ENCODE measurements at places on chromosomes 2 and 18.

DNA sequence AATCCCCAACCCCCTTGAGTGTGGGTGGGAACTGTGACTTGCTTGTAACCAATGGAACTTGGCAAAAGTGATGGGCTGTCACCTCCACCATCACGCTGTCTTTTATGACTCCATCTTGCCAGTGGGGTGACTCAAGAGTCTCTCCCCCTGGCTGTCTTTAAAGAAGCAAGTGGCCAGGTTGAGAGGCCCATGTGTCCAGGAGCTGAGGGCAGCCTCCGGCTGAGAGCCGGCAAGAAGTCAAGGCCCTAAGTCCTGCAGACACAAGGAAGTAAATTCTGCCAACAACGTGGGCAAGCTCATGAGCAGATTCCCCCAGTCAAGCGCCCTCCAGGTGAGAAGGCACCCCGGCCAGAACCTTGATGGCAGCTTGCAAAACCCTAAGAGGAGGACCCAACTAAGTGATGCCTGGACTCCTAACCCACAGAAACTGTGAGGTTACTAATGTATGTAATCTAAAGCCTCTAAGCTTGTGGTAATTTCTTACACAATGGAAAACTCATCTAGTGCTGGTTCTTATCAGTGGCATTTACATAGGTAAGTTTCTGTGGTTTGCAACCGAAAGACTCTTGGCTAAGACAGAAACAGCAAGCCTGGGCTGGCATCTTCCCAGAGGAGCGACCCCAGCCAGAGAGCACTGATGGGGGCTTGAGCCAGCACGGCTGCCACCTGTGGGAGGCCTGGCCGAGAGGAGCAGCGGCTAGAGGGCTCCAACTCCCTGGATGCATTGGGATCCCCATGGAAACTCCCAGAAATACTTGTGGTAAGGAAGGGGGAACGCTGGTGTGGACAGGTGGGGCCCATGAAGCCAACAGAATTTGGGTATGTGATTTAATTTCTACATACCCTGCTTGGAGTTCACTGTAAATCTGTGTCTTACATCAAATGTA lies 49.3 kb downstream of the CIB4 start:
- DNase-seq = no peak

- no peak for DNase-seq
These were observed 145.0 kb downstream of the ZNF407 start for GRCh38 chr18:74742573-74743243.

GRCh38 chr18:78672862-78673446 lies 306.7 kb upstream of the SALL3 start:
- no peak for DNase-seq

DNA sequence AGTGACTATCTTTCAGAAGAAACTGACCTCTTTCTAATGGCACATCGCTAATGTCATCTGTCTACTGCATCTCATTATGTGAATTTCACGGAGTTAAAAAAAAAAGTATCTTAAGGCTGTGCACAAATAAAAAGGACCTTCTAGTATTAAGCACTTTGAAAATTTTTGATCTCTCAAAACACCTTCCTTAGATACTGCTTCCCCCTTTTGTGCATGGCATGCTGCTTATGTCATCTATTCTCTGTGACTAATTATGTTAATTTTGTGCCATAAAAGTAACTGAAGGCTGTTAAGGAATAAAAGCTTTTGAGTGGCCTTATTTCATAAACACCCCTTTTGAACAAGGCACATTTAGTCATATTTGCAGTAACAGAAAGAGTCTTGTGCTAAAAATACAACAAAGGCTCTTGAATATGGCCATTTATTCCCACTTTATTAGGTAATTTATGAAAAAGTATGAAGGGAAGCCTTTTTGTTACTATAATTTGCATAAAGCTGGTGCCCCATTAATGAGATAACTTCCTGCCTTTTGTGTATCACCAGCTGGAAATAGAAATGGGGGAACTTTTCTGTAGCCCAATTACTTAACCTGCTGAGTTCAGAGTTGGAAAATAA lies 1412.0 kb upstream of the ZEB2 start:
- no peak for DNase-seq

DNA sequence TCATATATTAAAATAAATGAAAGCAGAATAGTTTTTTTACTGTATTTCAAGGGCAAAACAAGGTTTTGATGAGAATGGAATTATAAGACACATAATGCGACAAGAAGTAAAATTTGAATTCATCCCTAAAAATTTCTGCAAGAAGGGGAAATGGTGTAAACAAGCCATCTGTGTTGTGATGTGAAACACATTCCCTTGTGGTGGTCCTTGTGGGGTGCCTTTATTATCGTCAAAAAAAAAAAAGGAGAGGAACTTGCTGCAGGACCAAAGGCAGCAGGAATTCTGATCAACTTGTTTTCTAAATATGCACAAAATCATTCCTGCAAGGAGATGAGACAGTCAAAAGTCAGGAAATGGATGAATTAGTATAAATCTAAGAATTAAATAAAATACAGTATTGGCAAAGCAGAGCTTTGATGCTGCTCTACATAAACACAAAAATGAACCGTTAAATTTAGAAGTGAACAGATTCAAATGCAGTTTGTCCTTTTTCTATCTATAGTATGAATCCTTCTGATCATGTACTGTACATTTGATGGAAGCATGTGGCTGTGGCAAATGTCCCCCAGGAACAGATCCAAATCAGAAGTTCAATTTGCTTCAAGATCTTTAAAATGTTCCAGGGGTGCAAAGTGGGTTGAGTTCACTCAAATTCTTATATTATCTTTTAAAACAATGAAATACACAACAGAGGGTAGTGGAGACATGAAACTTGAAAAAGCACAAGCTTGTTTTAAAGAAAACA lies 818.8 kb downstream of the PLCL1 start:
- no peak for DNase-seq

DNA sequence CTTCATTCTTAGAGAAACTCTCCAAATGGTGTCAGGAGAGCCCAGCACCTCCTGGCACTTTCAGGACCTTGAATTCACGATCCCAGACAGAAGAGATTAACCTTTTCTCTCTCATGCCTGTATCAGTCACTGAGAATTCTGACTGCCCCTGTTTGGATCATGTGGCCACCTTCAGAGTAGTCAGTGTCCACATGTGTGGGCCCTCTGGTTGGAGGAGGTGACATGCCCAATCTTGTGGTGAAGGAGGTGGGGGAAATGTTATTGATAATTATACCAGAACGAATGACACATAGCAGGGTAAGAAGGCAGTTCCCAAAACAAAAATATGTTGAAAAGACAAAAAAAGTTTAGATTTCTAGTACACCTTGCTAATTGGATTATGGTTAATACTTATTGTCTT lies 31.7 kb downstream of the UBXN4 start:
- DNase-seq = no peak

DNA sequence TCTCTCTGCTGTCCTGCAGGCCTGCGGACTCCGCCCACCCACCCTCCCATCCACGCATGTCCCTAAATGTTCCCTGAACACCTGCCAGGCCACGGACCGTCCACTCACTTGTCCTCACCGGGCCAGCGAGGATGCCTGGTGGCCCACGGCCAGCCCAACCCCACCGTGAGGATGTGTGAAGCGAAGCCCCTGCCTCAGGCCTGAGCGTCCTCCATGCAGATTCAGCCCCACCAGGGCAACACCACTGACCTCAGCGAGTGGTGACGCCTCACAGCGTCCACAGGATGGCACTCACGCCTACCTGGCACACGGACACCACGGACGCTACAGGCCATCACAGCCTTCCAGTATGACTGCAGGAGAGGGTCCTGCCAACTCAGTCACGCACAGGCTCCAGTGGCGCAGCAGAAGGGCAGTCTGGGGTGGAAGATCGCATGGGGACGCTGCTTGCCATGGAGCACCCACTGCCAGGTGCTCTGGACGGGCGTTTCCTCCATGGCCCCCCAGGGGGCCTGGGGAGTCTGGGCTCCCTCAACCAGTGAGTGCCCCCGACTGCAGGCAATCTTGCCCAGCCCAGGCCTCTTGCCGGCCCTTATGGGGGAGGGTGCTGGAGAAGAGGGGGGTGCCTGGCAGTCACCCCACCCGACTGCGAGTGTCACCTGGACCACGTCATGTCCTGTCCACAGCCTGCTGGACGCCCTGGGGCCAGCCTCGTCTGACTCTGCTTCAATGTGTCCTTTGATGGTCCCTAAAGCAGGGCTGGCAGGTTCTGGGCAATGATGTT lies 25.4 kb downstream of the HDAC4 start:
- DNase-seq = no peak

DNA sequence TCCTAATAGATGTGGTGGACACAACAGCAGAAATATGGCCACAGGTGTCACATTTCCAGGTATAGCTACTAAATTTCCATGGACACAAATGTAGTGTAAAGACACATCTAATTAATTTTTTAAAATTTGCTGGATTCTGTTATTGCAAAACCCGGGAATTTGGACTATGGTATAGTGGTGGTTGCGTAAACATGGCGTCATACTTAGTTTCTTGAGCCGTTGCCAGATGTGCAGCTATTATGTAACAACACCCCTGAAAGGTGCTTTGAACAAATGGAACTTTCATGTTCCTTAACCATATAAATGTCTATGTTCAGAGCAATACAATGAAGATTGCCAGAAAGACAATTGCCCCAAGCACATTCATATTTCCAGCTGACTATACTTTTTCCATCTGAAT lies 85.9 kb downstream of the HRH4 start:
- peak; percentile 24 for DNase-seq

- DNase-seq = no peak
These were observed 34.8 kb upstream of the SP5 start for GRCh38 chr2:170680172-170680941.

GRCh38 chr2:48248251-48248933 lies 281.6 kb upstream of the STON1 start:
- DNase-seq = peak; percentile 95

DNA sequence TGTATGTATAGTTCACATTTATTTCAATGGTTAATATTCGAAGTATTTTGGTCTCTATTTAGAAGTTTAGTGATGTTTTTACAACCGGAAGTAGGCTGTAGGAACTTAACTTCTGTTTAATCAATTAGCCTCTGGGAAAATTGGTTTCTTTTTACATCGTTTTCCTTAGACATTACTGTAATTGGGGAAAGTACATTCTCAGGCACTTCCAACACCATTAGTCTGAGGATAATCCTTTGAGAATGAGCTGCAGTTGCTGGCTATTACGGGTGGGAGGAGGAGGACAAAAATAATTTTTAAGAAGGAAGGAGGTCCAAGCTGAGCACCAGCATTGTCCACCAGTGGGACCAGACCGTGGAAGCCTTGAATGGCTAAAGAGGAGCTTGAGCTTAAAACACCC lies 70.4 kb upstream of the ST3GAL5 start:
- DNase-seq = no peak

DNA sequence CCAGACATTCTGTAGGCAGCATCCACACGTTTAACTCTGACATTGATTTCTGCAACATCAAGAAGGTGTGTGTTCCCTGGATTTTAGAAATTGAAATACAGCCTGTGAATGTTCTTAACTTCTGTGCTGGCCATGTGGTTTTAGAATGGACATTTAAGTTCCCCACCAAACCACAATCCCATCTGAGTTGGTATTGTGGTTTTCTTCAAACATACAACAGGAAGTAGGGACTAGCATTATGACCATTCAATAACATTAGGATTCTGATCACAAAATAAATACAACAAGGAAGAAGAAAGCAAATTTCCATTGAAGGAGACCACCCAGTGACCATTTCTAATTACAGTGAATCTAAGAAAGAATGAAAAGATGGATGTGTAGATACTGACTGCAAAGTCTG lies 51.2 kb downstream of the MAP3K20 start:
- DNase-seq = peak; percentile 54

DNA sequence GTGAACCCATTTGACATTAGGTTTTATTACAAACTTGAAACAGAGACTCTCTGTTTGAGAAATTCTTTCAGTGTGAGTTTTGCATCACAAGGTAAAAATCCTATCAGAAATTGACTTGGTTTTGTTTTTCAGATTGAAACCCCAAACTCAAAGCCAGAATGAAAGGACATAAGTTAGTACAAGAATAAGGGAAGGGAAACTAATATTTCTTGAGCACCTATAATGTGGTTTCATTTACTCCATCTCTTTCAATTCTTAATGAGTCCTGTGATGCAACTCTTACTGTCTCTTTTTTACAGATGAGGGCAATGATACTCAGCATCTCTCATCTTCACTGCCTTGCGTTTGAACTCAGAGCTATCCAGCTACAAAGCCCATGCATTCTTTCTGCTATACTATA lies 210.0 kb upstream of the SIX3 start:
- DNase-seq = no peak

GRCh38 chr18:53715243-53715853 lies 509.1 kb downstream of the MBD2 start:
- no peak for DNase-seq
